Activated T-cell treated with anti-CD3 and anti-CD28 coated beads, Interleukin-2, amount 50 U/mL, for 1 hour (primary cell): ENCODE measurements at places on chromosomes 5 and 9.

DNA sequence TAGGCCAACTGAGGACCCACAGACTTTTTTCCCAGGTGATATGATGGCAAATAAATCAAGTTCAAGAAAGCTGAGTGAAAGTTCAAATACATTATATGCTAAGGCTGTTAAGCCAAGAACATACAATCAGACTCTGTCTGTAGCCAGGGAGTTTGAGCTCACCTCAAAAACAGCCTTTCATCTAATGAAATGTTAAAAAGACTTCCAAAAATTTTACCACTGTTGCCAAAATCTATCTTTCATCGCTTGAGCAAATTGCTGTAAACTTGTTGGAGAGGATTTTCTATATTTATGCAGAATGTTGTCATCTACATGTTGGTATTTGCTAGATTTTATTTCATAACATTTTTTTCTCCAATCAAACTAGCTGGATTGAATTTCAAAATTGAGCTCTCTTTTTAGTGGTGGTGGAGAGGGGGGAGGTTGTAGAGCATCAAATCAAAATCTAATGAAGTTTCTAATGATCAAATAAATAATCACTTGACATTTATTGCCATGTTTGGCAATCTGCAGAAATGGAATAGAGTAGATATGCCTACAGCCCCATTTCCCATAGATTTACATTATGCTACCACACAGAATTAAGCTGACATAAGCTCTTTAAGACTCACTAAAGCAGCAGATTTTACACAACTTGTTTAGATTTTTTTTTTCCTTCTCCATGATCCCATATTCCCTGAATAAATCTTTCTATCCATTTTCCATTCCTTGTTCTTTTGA lies 828.9 kb upstream of the ZNF608 start:
- no peak for DNase-seq

- DNase-seq = no peak
Observed at GRCh38 chr5:7772141-7772540, 78.8 kb downstream of the CFAP90 start.

DNA sequence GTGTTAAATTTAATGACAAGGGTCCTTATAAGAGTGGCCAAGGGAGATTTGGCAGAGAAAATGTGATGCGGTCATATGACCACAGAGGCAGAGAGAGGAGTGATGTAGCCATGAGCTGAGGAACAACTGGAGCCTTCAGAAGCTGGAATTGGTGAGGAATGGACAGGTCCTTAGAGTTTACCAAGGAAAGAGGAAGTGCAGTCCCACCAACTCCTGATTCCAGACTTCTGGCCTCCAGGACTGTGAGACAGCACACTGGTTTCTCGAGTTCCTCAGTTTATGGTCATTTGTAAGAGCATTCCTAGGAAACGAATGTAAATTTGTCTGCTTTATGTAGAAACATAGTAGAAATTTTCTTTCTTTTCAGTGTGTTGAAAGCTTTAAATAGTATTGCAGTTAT lies 410.1 kb downstream of the CDH18 start:
- DNase-seq = no peak

DNA sequence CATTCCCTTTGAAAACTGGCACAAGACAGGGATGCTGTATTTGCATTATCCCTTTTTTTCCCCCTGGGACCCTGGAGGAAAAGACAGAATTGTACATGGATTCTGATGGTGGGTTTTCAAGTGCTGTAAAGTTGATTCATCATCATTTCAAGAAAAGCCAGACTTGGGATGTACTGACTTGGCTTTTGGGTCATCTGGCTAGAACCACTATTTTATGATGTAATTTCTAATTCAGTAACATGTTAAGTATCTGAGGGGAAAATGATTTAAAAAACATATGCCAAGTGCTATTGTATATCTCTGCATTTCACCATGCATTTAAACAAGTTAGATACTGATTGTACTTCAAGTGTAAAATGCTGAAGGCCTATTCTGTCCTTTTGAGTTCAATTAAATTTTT lies 15.2 kb upstream of the MAP3K1 start:
- no peak for DNase-seq

DNA sequence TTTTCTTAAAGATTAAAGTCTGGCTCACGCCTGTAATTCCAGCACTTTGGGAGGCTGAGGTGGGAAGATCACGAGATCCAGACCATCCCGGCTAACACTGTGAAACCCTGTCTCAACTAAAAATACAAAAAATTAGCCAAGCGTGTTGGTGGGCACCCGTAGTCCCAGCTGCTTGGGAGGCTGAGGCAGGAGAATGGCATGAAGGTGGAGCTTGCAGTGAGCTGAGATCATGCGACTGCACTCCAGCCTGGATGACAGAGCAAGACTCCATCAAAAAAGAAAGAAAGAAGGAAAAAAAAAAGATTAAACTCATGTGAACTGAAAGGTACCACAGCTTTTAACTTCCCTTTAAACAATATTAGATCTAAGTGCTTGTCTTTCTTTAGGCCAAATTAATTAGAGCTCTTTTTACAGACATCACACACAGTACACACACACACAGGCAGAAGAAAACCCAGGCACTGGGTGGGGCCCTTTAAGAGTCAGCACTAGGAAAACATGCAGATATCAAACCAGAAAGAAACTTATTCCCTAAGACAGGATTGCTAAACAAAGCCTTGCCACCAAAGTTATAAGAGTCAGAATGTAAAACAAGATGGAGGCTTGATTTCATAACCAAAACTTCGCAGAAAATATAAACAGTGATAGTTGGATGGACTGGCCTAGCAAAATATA lies 29.3 kb upstream of the UHRF2 start:
- no peak for DNase-seq

- DNase-seq = no peak
Observed at GRCh38 chr9:16139774-16140173, 586.9 kb downstream of the CCDC171 start.

DNA sequence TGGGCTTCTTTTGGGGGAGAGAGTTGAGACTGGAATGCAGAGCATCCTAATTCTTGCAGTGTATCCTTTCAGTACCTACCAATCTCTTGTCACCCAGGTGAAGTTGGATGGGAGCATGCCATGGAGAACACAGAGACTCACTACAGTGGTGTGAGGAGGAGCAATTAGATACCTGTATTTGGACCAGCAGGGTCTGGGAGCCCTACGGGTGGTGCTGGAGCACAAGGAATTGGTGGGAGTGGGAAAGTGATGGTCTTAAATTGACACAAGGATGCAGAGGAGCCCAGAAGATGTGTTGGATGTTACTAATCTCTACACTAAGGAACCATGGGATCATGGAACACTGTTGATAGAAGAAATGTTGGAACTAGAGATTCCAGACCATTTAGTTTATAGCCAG lies 212.7 kb downstream of the CHSY3 start:
- DNase-seq = no peak

- DNase-seq = no peak
Observed at GRCh38 chr5:143227301-143227700, 176.2 kb downstream of the NR3C1 start.

GRCh38 chr5:75670577-75670976 lies 46.7 kb downstream of the POC5 start:
- DNase-seq = no peak

DNA sequence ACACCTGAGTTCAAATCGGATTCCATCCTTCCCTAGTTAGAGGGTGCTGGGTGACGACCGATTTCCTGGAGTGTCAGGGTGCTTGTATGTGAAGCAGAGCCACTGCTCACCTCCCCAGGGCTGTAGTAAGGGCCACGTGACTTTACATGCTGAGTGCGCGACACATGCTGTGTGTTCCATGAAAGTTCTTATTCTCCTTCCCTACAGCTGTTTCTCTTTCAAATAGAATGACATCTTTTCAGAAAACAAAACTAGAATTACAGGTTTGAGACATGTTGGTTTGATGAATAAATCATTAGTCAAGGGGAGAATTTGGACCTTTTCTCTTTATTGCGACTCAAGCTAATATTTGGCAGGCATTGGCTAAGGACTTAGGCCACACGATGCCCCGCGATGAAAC lies 113.1 kb downstream of the JMY start:
- DNase-seq = no peak

GRCh38 chr5:91049800-91050199 lies 333.3 kb downstream of the ARRDC3 start:
- DNase-seq = no peak

DNA sequence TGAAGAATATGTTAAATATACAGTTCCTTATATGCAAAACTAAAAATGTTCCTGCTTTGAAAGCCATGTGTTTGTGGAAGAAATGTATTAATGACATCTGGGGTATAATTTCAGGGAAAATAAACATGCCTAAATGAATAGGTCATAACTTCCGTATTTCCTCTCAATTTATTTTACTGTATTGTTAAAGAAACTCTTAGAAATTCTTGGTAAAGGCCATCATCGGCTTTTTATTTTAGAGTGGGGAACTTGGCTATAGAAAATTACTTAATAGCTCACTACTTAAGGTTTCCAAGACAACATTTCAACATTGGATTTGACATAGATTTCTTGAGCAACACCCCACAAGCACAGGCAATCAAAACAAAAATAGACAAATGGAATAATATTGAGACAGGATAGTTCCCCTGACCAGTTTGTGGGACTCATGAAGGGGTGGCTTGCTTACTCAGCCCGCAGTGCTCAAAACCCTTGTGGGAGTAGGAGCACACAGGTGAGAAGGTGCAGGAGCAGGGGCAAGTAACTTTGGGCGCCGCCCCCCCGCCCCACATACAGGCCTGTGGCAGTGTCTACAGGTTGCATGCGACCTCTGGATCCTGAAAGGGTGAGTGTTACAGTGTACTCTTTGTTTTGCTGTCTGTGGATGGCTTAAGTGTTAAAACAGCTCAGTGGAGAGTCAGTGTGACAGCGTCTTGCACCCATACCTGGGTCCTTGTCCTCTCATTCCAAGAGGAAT lies 891.4 kb upstream of the C9orf72 start:
- no peak for DNase-seq

GRCh38 chr9:14277244-14277643 lies 36.7 kb downstream of the NFIB start:
- DNase-seq = no peak

GRCh38 chr9:93243112-93243511 lies 59.2 kb downstream of the WNK2 start:
- DNase-seq = no peak

- no peak for DNase-seq
Observed at GRCh38 chr9:137255448-137256114, 454 bp downstream of the NELFB start.

DNA sequence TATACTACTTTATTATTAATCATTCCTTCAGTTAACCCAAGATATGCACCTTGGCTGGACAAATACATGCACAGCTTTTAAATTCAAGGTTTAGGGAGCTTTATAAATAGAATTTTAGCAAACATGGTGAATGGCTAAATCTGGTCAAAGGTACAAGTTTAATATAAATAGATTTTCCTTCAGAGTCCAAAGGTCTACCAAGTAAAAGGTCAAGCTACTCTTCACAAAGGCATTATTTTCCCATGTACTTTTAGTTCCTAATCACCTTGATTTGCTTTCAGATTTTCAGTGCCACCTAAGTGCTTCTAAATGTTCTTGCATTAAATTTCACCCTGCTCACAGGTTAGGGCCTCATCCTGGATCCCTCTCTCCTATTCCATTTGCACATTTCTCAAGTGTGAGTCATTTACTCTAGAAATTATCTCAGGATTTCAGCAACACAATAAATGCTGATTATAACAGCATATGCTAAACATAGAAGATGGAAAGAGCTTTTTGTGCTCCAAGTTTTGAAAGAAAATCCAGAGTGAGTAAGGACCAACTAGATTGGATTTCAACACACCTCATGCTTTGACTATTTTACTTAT lies 459.4 kb upstream of the ITGA1 start:
- no peak for DNase-seq

- DNase-seq = no peak
Observed at GRCh38 chr5:110258460-110259216, 467.8 kb downstream of the TMEM232 start.

DNA sequence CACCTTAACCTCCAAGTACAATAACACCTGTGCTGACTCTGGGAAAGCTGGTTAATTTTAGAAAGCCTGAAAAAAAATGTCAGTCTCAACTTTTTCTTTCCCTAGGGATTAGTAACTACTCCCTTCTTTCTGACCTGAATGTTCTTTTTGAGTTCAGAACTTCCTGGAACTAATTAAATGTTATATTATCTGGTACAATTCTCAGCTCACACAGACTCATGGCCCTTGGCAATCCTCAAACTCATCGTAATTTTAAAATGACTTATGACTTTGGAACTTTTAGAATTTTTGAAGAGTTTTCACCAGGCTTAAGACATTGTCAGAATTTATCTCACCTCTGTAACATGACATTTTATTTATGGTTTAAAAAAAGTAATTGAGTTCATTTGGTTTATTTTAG lies 315.0 kb downstream of the FER start:
- DNase-seq = no peak

DNA sequence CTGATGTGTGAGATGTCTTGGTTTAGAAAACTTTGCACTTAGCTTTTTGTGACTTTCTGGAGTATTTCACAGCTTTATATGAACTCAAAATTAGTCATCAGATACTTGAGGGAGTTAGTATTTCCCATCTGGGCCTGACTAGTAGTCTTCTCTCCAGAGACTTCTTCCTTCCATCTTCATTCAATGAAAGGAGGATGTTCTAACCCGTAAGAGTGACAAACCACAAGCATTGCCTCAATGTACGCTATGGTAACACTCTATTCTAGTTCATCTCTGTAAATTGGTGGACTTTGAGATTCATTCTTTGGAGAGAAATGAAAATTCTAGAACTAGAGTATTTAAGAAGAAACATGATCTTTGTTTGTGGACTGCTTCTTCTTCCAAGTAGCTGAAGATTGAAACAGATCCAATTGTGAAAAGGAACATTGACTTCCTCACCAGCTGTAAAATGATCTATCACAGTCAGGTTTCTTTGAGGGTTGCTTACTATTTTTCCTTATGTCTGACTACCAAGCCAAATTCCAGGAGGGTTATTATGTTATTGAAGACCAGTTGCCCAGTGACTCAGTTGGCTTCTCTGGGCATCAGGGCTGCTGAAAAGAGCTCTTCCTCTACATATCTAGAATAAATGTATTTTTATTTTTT lies 157.6 kb downstream of the SLC12A2 start:
- DNase-seq = no peak

- no peak for DNase-seq
Observed at GRCh38 chr9:123536455-123536868, 180.5 kb downstream of the CRB2 start.

- DNase-seq = no peak
Observed at GRCh38 chr5:172321593-172321992, 38.0 kb upstream of the UBTD2 start.

DNA sequence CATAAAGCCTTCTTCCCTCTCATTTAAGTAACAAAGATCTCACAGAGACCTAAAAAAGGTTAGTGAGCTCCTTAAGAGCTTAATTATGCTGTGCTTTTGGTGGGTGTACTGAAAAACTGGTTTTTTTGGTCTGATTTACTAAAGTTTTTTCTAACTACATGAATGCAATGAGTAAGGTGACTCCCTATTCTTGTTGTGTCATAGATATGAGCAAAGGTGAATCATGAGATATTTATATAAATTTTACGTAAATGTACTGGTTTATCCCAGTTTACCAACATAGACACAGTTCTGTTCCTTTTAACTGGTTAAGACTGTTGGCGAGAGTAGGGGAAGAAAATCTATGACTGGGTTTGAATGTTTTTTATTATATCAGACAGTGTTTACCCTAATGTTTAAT lies 250.5 kb downstream of the NR2F1-AS1 start:
- no peak for DNase-seq
